ENCODE measurements at places on chromosomes 7 and 10.

- DNase-seq: no peak
Measured at GRCh38 chr10:32501906-32502305, 56.0 kb downstream of the CCDC7 start.

DNA sequence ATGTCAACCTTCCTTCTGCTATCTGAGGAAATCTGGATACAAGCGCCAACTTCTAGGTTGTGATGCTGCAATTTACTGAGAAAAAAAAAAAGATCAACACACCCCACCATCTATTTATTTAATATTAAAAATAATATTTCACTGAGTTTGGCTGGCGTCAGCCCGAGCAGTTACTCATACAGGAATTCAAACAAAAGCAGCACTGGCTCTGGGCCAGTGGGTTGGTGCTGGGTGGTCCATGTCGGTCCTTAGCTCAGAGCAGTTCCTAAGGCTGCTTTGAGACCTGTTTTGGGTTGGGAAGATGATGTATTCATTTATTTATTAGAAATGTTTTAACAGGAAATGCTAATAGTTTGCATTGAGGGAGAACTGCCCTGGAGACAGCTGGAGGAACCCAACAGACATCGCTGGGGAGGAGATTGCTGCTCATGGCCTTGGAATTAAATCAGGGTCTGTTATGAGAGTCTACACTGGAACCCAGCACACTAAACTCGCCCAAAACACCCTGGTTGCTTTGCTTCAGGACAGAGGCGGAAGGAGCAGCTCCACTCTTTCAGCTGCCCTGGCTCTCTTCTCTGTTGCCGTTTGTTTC lies 36.3 kb upstream of the GOT1 start:
- no peak for DNase-seq

- DNase-seq: no peak
Measured at GRCh38 chr10:103840740-103841070, 14.7 kb downstream of the SH3PXD2A start.

DNA sequence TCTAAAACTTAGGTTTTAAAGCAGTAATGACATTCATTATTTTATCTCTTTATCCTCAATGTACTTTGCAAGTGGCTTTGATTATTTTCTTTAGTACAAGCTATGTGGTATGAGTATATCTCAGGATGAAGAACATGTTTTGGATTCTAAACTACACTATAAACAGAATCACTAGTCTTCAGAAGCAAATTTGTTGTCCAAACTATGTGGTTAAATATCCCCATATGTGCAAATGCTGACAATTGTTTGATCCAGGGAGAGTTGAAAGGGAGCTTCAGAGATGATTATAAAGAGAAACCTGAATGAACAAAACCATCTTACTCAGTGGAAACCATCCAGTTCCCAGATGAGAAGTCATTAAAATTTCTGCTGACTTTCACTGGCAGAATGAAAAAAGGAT lies 179.3 kb downstream of the MDFIC start:
- no peak for DNase-seq

GRCh38 chr10:12971001-12971788 lies 30.3 kb downstream of the CCDC3 start:
- DNase-seq: no peak

Data from activated CD4-positive, alpha-beta T cell treated with anti-CD3 and anti-CD28 coated beads for 1 hour (primary cell).